Stimulated activated CD4-positive, alpha-beta T cell treated with anti-CD3 and anti-CD28 coated beads, Interleukin-4, amount 100 ng/mL, for 1 hour (primary cell): ENCODE measurements at places on chromosomes 1 and 21.

- no peak for DNase-seq
These were observed 300.6 kb upstream of the PRMT6 start for GRCh38 chr1:106755682-106756406.

- DNase-seq: no peak
These were observed 70.5 kb downstream of the PGBD5 start for GRCh38 chr1:230355594-230355993.

DNA sequence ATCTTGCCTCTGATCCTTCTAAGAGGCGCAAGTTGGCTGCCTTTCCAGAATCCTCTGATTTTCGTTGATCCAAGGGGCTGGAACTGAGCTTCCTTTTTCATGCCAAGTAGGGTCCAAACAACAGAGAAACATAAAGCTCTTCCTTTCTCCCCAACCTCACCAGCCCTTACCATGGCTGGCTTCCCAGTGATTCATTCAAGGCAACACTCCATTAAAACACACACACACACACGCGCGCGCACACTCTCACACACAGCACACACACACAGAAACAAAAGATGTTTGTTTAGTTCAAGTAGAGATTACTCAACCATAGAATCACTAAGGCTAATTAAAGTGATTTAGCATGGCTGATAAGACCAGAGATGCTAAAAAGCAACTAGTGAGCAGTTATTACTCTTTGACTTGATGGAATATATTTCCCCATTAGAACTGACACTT lies 13.0 kb upstream of the GUCA2A start:
- DNase-seq: no peak

GRCh38 chr21:27590271-27590670 lies 623.4 kb upstream of the ADAMTS5 start:
- DNase-seq: no peak

GRCh38 chr1:56933161-56933560 lies 32.7 kb downstream of the C8B start:
- DNase-seq: no peak

- DNase-seq: no peak
These were observed 196.4 kb downstream of the GREM2 start for GRCh38 chr1:240415532-240415931.

- DNase-seq: no peak
These were observed 44.2 kb upstream of the KDM4A start for GRCh38 chr1:43605766-43606165.

- DNase-seq: no peak
These were observed 43.8 kb upstream of the AIM2 start for GRCh38 chr1:159120317-159120716.
